ENCODE measurements at places on chromosomes 13 and 19.

DNA sequence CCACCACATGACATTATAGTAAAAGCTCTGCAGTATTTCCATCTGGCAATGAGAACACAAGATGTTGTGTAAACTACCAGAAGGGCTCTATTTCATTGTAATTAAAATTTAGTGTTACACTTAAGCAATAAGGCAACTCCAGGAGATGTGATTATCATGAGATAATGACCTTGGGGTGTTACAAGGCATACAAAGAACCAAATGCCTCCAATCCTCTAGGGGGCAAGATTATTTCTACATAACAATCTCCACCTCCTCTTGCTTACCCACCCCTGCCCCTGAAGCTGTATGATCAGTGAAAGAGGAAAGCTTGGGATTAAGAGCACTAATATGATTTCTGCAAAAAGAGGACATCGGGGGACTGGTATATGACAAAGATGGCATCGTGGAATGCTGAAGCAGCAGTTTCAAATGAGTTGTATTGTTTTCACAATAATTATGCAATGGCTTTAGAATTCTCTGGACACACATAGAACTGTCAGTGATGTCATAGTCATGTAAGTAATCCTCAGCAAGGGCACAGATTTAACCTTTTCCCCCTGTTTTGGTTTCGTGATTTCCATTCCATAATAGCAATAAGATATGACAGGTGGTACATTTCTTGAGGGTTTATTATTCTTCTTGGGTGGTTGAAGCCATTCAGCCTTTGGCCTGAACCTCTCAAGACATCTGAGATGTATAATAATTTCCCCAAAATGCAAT is 295.3 kb downstream of the MZT1 start:
- DNase-seq = no peak

DNA sequence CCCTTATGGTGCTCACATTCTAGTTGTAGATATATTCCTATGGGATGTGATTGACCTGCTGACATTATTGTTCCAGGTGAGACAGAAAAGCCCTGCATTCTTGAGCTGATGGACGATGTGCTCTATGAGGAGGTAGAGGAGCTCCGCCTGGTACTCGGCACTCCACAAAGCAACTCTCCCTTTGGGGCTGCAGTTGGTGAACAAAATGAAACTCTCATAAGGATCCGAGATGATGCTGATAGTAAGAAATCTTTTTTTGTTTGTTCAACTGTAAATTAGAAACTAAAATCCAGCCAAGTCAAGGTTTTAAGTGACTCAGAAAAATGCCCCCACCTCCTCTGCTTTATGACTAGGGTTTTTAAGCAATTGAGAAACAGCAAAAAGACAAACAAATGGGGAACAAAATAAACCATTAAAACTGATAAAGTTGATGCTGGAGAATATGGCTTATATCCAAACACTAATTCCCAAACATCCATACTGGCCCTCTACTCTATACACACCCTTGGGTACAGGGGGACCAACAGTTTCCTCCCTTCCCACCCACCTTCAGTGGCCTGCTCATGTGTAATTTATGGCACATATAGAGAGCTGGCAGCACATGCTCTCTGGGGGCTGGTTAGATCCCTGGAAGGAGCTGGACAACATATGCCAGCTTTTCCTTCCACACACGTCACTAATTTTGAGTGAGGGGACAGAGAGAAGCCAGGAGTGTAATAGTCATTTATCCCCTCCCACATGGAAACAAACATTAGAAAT is 139.6 kb downstream of the STOML3 start:
- DNase-seq = no peak

DNA sequence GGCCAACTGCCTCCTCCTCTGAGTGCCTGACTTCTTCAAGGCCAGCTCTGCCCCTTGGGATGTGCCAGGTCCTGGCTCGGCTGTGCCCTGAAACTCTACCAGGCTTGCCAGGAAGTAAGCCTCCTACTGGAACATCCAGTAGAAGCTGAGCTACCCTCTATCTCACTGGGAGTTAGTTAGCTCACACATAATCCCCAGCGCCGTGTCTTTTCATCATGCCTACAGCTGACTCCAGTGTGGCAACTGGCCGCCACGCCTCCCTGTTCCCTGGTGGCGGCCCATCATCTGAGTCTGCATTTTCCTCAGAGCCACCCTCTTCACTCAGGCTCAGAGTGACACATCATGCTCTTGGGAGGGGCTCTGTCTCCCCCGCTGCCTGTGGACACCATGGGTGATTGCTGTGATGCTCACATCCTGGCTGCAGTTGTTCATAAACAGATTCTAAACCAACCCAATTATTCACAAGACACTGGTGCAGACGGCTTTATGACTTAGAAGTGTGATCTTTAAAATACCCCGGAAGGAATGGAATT is 131.9 kb upstream of the IRS2 start:
- DNase-seq = no peak

DNA sequence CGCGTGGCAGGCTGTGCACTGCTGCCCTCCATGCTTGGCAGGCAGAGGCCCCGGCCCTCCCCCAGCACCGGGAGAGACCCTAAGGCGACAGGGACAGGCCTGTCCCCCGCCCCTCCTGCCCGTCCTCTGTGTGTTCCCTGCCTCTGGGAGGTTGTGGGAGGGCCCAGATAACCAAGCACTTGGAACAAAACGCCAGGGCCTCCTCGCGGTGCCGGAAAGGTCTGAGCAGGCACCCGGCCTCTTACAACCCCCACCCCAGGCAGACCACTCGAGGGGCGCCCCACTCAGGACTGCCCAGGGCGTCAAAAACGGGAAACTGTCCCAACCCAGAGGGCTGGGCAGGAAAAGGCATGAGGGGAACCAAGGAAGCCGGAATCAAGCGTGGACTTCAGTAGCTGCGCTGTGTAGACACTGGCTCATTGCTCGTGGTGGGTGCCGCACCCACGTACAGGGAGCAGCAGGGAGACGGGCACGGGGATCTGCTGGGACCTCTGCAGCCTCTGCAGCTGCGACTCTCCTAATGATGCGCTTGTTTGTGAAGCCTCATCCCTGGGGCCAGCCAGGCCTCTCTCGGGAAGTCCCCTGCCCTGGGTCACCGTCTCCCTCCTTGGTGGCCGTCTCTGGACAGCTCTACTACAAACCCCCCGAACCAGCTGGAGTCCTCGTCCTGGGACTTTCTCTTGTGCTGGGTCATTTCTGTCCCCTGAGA is 20.0 kb downstream of the GNA11 start:
- no peak for DNase-seq

All from Kasumi-1 (cell line).